ENCODE measurements at places on chromosomes 13 and 19.

DNA sequence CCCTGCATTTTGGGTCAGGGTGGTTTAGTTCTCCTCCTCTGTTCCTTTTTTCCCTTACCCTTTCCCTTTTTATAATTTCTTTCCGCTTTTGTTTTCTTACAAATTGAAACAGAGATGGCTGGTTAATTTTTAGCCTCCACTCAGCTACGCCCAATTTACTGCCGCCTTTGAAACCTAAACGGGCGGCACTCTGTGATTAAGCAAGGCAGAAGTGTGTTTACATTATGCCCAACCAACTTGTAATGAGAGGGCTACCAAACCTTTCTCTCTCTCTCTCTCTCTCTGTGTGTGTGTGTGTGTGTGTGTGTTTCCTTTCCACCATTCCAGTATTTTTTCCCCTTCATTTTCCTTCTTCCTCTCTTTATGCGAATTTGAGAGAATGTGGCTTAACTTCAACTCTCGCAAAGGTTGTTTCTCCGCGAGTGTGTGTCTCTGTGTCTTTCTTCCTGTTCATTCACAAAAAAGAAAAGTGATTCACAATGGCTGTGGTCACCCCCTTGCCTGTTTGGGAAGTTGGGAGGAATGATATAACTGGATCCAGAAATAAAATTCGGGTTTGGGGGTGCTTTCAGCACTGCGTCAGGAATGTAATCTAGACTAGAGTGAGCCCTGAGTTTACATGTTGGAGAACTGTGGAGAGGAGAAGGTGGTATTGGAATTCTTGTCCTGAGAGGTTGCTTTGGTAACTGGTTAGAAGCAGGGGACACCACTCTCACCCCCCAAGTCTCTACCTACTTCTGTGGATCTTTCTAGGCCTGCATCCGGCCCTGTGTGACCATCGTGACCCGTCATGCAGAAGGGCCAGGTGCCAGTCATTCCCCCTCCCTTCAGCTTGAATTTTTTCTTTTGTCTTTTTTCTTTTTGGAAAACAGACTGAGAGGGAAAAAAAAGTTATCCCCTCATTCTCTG lies 31.4 kb downstream of the NFIX start:
- no peak for DNase-seq

DNA sequence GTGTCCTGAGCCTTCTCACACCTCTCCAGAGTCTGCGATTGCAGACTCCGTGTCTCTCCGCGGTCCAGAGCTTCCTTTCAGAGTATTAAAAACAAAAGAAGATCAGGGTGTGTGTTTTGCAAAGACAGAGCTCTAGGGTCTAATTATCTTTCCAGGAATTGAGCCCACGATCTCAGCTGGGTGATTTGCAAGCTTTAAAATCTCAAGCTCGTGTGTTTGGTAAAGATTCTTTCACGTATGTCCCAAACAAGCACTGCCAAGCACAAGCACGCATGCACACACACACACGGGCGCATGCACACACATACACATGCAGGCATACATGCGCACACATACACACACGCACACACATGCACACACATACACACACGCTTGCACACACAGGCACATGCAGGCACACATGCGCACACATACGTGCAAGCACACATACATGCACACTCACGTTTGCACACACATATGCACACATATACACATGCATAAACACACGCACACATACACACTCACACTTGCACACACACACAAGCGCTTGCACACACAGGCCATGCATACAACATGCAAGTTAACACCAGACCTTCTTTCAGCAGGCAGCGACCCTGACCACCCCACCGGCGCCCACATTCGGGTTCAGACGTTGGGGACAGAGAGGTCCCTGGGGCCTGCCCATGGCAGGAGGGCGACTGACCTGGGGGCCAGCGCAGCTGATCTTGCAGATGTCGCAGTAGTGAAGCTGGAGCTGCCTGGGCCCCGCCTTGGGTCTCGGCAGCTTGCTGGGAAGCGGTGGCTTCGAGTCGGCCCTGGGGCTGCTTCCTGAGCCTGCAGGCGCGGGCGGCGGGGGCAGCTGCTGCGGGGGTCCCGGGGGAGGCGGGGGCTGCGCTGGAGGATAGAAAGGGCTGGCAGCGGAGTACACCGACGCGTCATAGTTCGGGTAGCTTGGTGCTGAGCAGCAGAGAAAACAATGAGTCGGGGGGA lies 37.9 kb downstream of the ZFR2 start:
- no peak for DNase-seq

DNA sequence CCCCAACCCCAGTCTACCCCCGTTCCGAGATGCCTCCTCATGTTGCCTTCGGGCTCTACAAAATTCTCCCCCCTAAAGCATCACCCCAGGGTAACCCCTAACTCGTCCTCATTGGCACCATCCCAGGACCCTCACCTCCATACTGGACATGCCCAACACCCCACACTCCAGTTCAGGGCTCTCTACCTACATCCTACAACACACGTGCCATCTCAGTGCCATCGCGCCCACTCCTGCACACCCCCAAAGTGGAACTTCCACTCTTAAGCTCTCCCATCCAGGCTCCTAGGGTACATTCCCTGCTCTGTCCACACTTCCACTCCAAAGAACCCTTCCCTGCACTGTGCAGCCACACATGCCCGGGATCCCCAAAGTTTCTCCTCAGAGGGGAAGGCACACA lies 827 bp upstream of the FKRP start:
- DNase-seq, result no peak

GRCh38 chr19:8826371-8826770 lies 5.7 kb downstream of the ZNF558 start:
- DNase-seq, result no peak

GRCh38 chr13:109212650-109213049 lies 573.7 kb downstream of the IRS2 start:
- DNase-seq, result no peak

DNA sequence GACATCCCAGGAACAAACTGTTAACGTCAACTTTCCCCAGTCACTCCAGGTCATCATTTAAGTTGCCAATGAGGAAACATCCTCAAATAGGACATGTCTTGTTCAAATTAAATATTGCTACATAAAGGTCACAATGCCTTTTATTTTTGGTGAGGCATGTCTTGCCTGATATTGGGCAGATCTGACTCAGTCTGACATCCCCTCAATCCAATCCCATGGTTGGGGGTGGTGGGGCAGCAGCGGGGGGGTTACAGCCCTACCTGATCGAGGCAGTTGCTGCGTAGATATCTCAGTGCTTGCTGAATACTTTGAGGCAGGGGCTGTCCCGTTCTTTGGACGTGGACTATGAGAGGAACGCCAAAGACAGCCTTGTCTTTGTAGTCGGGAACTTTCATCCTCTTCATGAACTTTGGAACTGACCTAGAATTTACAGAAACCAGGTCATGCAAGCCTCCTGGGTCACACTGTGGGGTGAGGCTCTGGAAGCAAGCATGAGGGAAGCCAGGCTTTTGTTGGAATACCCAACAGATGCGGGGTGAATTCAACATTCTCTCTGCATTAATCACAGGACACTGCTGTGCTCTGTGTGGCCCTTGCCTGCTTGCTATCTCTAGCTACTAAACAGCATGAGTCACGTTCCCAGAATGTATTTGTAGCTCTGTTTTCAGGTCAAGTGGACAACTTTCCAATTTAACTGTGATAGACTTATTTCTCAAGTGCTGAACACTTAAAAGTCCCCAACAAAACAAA lies 109.8 kb downstream of the KL start:
- no peak for DNase-seq

- DNase-seq, result no peak
These were observed 3.4 kb downstream of the CADM4 start for GRCh38 chr19:43636121-43636683.

DNA sequence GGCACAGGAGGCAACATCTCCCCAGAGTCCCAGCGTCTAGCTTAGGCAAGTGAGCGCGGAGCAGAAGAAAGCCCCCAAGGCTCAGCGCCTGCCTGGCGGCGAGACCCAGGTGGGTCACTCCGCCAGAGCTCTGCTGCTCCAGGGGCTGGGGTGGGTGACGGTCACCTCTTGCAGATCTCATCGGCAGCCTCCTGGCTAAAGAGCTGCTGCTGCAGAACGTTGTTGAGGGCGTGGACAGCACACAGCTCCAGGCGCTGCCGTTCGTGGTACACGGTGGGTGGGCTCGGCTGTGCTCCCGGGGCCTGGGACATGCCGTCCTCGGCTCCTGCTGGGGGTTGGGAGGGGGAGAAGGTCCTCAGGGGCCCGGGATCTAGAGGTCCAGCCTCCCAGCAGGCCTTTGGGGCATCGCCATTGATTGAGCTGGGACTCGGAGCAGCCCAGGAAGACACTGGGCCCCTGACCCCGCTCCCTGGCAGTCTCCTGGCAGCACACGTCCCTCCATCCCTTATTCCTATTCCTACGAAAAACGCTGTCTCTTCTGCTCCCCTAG lies 795 bp downstream of the JOSD2 start:
- no peak for DNase-seq

GRCh38 chr19:30385666-30386065 lies 13.5 kb downstream of the ZNF536 start:
- no peak for DNase-seq

GRCh38 chr13:23580684-23581060 lies 10.5 kb downstream of the TNFRSF19 start:
- DNase-seq, result no peak

- DNase-seq, result peak; percentile 75
These were observed at the start of gene DKKL1 for GRCh38 chr19:49363268-49364082. Gene DKKL1 (plus strand): TSS chr19:49363877. CDS start chr19:49363999, 122 bp downstream.

DNA sequence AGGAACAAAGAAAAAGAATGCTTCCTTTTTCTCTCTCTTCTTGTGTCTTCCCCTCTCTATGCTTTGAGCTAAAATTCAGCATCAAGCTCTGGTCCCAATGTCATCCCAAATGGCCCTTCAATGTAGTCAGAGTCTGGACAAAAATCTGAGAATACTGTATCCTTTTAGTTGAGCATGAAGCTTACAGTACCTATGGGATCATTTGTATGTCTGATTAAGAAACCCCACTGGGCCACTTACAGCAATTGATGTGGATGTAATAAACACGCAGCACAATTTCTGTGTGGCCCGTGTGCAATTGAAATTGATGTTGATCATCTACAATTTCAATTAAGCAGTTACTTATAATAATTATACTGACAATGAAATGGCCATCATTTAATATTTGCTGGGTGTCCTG lies 188.9 kb upstream of the RNF113B start:
- DNase-seq, result no peak

- no peak for DNase-seq
These were observed 274.6 kb downstream of the ITGBL1 start for GRCh38 chr13:101727118-101727517.

DNA sequence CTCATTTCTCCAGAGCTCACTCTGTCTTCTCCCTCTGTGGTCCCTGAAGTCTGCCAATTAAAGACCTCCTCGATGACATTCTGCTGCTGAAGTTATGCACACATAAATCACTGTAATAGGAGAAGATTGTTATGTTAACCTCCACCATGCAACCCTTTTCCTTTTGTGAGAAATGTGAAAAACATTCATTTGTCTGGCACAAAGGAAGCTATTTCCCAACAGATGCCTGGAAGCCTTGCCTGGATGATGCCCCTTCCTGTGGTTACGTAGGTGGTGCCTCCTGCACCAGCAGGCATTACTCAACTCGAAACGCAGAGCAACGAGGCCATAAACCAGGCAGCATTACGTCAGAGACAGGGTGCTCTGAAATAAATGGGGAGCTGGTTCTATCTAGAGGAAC lies 327.4 kb upstream of the ZNF507 start:
- DNase-seq, result no peak

DNA sequence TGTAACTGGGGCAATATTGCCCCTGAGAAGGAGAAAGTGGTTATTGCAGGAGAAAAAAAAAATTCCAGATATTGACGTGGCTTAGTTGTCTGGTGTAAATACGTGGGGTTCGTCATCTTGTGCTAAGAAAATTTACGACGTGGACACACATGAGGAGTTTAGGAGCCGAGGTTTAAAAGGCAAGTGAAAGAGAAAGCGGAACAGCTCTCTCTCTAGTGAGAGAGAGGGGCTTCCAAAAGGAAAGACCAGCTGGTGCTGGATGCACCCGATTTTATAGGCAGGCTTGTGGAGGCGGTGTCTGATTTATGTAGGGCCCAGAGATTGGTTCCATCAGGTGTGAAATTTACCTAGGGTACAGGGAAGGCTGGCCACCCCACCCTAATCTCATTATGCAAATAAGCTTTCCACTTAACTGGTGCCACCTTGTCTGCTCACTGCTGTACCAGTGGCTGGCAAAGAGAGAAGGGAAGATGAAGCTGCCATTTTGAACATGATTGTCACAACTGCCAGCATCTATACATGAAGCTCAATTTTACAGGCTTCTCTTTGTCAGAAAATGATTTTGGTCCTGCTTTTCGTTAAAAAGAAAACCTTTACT lies 845.1 kb downstream of the DACH1 start:
- no peak for DNase-seq

- DNase-seq, result no peak
These were observed 20.7 kb downstream of the AKT2 start for GRCh38 chr19:40264314-40265054.

GRCh38 chr19:43640424-43640757 lies 741 bp upstream of the CADM4 start:
- DNase-seq, result no peak

DNA sequence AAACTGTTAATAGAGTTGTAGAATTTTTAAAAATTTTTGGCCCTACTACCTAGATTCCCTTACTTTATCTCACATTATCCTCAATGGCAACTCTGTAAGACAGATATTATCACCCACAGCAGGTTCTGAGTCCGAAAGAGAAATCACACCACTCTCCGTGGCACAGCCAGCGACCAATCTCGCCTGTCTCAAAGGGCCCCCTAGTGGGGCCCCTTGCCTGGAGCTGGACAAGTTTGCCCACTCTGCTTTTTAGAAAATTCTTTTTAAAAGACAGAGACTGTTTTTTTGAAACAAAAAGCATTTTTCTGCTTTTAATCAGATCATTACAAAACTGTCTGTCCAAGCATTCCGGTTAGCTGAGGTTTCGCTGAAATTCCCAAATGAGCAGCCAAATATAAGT lies 21.7 kb downstream of the PHF11 start:
- no peak for DNase-seq

DNA sequence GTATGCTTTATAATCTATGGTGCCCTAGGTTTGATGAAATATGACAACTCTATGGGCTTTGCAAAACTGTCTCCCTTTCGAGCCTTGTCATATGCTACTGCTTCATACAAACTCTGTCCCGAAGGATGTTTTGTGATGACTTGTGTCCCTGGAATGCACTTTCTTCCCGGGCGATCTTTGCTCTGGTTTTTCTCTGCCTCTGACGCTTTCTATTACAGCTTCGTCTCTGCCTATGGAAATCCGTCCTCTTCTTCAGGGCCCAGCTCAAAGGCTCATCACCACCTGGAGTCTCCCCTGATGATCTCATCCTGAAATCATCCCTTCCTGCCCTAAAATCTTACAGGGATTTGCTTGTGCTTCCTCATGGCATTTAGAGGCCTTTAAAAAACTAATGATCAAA lies 191.5 kb upstream of the KL start:
- DNase-seq, result no peak

DNA sequence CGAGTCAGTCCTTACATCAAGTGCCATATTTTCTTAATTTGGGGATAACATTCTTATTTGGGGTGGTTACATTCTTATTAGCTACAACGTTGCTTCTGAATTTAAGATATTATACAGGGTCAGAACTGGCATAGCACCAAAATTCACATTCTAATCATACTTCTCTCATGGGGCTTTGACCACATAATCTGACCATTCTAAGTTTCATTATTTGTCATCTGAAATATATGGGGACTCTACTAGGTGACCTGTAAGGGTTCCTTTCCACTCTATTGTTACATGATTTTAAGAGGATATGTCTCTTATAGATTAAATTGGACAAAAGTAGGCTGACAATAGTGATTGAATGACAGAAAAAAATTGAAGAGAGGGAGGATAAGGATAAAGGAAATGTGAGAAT lies 536.5 kb downstream of the KCTD12 start:
- no peak for DNase-seq
